ENCODE measurements at places on chromosomes 2 and 18.
A peak's percentile ranks its signal among the peaks of the same experiment; 100 is the strongest.

- DNase-seq = no peak
Observed at GRCh38 chr2:166573391-166573790, 79.3 kb upstream of the SCN7A start.

DNA sequence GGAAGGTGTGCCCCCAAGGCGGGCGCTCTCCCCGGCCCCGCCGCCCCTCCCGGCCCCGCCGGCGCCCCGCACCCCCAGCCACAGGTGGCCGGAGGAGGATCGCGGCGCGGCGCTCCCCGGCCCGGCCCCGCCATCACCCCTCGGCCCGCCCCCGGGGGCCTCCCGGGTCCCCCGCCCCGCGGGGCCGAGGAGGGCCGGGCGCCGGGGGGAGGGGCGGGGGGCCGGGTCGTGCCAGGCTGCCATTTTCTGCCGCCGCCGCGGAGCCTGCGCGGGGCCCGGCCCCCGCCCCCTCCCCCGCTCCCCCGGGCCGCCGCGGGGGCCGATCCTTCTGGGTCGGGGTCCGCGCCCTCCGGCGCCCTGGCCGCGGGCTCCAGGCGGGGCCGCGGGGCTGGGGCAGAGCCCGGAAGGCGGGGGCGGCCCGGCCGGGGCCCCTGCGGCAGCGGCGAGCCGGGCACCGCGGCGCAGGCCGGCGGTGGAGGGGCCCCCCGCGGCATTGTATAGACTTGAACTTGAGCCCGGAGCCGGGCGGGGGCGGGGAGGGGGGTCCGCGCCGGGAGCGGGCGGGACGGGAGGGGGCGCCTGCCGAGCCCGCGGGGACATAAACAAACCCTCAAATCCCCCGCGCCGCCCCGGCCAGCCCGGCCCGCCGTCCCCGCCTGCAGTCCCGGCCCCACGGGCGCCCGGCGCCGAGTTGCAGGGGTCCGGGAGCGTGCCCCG is 556 bp downstream of the DNMT3A start:
- DNase-seq = no peak

DNA sequence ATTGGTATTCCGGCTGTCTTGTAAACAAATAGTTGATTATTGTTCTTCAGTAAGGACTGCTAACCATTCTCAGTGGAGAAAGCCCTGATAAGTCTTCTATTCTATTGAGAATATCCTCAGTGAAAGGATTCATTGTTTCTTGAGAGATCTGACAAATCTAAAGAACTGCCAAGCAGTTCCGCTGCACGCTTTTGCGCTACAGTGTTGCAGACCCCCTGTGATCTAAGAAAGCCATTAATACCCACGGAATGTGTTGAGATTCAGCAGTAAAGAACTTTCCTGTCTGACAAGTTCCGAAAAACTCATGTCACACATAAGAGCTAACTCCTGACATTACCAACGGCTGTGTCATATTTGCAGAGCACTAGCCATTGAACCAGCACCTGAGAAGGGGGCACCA is 63.8 kb downstream of the ZNF236 start:
- DNase-seq = no peak

DNA sequence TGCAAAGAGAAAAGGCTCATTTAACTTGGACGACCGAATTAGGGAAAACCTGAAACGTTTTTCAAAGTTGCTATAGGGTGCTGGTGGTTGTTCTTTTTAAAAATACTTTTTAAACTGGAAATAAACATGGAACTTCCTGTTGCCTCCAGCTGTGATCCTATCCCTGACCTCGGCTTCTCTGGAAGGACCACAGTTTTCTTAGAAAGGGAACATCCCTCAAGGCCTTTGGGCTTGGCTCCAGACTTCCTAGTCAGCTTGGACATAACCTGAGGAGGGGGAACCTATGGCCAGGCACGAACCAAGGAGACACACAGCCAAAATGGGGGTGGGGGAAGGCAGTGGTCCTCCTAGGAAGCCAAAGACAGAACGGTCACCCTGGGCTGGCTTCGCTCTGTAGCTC is 57.7 kb downstream of the CENPO start:
- DNase-seq = no peak

DNA sequence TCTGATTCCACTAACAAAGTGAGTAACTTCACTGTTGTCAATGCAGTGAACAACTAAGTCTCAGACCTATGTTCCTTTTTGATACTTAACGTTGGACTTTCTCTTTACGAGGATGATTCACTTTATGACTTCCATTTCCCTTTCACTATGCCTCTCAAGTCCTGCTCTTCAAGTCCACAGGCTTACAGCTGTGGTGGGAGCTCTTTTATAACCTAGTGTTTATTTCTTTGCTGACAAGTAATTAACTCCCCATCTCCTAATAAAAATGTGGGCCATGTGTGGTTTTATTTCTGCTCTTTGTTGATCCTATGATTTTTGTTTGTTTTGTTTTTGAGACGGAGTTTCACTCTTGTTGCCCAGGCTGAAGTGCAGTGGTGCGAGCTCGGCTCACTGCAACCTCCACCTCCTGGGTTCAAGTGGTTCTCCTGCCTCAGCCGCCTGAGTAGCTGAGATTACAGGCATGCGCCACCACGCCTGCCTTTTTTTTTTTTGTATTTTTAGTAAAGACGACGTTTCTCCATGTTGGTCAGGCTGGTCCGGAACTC is 142.1 kb downstream of the USP34 start:
- DNase-seq = peak; percentile 79

DNA sequence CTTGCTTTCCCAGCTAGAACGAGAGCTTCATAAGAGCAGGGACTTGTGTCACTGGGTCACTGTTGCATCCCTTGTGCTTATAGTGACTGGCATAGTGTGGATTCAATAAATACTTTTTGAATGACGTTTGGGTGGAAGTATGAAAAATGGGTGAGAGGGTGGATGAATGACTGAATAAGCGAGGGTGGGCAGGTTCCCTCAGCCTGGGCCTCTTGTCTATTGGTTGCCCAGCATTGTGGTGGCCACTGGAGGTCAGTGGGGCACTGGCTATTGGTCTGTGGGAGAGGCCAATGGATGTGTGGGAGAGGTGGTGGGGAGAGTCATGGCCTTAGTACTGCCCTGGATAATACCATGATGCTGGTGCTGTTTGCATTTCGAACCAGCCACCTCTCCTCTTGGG is 93.8 kb upstream of the SKOR2 start:
- DNase-seq = no peak

DNA sequence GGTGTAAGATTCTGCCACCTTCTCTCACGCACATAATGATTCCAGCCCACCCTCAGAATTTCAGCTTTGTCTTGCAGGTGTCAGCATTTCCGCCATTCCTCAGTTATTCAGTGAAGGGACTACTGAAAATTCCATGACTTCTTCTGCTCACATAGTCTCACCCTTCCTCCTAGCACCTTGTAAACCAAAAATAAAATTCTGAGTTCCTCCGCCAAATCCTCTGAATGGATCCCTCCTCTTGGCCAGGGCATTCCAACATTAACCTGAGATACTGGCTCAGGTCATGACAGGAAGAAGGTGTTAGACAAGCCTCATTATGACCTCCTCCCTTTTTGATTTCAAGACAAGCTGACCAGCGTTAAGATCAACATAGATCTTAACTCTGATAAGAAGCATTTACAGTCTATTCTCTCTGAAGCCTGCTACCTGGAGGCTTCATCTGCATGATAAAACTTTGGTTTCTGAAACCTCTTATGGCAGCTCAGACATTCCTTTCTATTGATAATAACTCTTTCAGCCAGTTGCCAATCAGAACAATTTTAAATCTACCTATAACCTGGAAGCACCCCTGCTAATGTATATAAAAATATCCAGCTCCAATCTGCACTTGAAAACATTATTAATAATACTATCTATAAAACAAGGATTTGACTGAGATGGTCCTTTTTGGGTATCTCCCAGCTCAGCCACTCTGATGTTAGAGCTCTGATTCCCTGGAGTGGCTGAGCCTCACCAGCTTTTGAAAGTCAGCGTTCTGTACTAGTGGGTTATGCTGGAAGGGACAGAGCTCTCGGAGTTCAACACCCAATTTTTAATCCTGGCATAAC is 136.4 kb upstream of the APCDD1 start:
- DNase-seq = no peak

DNA sequence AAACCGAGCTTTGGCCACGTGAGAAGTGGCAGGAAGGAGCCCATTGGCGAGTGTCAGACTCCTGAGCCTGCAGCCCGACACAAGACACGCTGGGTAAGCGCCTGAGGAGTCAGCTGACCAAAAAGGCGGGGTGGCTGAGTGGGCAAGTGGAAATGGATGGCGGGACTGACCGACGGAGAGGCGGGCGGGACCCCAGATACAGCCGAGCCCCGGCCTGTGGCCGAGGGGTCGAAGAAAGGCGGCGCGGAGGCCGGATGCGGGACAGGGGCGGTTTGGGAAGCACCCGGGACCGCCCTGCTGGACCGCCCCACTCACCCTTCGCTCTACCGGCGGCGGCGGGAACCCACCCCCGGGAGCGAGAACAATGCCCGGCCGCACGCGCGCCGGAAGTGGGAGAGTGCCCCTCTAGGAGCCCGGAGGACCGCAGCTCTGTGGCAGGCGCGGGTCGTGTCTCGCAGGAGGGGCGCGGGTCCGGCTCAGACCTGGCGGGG is 22.8 kb downstream of the ZSCAN30 start:
- DNase-seq = peak; percentile 56

DNA sequence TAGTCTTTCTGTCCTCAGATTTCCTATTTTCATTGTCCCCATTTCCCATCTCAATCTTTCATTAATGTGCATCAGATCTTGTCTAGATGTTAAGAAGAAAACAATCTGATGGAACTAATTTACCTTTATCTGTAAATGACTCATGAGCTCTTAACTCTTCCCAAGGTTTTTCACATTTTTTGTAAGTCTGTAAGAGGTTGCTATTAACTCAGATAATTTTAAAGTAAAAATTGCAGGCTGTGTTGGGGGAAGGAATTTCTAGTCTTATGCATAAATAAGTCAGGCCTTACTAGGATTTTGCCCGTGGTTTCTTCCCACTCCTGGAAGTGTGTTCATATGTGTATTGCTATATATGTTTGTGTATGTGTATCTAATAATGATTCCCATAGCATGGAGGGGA is 4.3 kb downstream of the NAB1 start:
- no peak for DNase-seq

- DNase-seq = no peak
Observed at GRCh38 chr18:49467599-49467998, 7.2 kb upstream of the DYM start.

Data from DMS79 treated with DMSO at 0.1 percent for 48 hours (cell line).